RPMI7951 (cell line): ENCODE measurements at places on chromosomes 16 and 17.

- DNase-seq: no peak
These were observed 84.7 kb downstream of the PLCG2 start for GRCh38 chr16:81863630-81864352.

DNA sequence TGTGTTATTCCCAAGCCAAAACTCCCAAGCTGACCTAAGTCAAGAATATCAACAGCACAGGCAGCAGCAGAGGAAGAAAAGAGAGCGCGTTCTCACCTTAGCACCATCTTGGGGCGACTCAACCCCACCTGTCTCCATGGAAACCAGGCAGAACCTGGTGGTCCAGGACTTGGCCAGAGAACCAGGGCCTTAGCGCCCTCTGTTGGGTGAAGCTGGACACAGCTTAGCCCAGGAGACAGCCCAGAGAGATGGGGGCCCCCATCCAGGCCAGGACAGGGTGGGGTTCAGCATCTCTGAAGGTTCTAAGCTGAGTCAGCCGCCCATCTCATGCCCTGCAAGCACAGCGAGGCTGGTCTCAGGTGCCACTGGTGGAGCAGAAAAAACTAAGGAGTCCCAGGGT lies 60.1 kb upstream of the TMEM132E start:
- DNase-seq: peak; percentile 4

DNA sequence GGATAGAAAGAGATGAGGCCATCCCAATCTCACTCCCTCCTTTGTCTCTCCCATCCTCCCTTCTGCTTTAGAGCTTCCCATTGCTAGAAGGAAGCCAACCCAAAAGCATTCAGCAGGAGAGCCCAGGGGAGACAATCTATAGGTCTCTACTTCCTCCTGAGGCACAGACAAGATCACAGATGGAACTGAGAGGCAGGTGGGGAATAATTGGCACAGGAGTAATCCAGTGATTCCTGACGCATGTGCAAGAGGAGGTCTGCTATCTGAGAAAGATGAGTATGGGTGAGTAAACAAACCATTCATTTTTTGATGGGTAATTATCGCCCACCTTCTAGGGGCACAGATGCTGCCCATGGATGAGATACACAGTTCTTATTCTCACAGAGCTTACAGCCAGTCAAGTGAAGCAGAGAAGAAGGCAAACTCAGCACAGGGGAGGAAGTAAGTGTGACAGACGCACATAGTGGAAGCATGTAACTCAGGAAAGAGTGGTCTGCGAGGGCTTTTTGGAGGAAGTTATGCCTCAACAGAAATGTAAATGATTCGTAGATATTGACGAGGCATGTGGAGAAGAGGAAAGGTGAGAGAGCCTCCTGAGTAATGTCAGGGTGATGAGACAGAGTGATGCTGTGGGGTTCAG lies 88.9 kb upstream of the HLF start:
- DNase-seq: no peak

- no peak for DNase-seq
These were observed 73.2 kb upstream of the MRTFB start for GRCh38 chr16:13997933-13998332.

DNA sequence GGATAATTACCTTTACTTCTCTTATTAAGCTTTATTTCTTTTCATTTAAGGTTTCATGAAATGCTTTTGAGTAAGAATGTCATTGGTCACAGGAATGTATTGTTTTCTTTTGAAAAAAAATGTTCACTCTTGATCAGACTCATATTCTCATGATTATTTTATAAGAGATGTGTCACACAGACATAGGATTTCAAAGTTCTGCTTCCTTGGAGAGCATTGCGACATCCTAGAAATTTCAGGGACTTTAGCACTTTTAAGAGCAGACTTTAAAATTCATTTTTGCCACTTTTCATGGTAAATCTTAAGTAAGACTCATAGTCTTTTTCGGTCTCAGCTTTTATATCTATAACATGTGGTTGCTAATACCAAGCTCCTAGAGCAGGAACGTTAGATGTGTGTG lies 314.7 kb downstream of the CDH8 start:
- no peak for DNase-seq

GRCh38 chr17:77282524-77283515 lies 142.1 kb downstream of the SEC14L1 start:
- no peak for DNase-seq

GRCh38 chr17:51802544-51802943 lies 356.0 kb downstream of the CA10 start:
- DNase-seq: no peak

DNA sequence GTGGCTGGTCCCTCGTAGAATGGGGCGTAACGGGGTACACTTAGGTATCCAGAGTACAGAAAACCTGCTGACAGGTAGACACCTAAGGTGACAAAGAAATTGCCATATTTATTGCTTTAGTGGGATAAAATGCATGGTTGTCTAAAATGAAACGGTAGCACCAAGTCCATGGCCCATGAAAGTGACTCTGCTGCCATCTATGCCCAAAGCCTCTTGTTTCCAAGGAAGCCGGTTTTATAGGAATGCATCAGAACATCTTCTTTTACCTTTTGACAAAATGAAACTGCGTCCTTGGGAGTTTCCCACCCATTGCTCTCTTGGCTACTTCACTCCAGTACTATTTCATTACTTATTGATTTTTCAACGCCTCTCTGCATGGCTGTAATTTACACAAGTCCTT lies 151.3 kb upstream of the ZFHX3 start:
- no peak for DNase-seq

GRCh38 chr17:33730131-33730530 lies 437.0 kb upstream of the ASIC2 start:
- DNase-seq: no peak

- no peak for DNase-seq
These were observed 52.6 kb downstream of the RAB11FIP4 start for GRCh38 chr17:31444026-31444425.

DNA sequence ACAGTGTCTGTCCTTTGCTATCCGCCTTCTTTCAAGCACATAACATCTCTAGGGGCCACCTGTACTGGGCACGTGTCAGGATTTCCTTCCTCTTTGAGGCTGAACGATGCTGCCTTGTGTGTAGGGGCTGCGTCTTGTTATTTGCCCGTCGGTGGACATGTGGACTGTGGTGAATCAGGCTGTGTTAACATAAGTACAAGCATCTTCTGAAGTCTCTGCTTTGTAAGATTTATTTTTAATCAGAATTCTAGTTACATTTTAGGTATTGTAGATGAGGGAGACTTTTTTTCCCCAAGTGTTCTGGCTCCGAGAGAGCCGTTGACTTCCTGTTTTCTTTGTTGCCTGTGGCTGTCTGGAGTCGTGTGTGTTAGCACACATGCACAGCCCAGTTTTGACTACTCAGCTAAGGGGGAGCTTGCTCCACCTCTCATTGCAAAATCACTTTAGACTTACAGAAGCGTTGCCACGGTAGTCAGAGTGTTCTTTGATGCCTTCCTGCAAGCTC lies 26.1 kb downstream of the SPG7 start:
- DNase-seq: no peak

- DNase-seq: no peak
These were observed 20.8 kb downstream of the ACTG1 start for GRCh38 chr17:81491761-81492160.

GRCh38 chr17:77693301-77693700 lies 265.2 kb upstream of the TNRC6C start:
- DNase-seq: no peak

DNA sequence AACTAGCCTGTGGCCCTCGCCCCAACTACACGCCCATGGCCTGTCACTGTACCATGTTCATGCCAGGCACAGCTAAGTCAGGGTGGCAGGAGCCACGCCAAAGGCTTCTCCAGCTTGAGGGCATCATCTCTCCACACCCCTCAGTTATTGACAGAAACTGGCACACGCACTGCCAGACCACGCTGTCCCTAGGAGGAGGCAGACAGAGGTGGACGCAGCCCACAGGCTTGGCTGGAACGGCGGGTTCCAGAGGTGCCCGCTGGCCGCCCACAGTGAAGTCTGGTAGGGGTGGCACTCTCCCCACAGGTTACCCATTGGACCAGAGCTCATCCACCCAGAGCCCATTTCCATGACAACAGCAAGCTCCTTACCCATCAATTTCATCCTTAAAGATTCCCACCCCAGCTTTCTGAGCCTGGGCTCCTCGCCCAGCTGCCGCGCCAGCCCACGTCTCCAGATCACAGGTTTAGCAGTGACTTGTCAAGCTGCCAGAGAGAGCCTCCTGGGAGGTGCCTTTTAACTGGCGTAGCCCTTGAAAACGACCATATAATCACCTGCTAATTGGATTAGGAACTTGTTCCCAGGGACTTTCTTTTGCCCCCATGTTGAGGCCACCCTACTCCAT lies 27.9 kb downstream of the RPRML start:
- DNase-seq: no peak

- no peak for DNase-seq
These were observed 352.1 kb upstream of the CCL2 start for GRCh38 chr17:33902901-33903449.

DNA sequence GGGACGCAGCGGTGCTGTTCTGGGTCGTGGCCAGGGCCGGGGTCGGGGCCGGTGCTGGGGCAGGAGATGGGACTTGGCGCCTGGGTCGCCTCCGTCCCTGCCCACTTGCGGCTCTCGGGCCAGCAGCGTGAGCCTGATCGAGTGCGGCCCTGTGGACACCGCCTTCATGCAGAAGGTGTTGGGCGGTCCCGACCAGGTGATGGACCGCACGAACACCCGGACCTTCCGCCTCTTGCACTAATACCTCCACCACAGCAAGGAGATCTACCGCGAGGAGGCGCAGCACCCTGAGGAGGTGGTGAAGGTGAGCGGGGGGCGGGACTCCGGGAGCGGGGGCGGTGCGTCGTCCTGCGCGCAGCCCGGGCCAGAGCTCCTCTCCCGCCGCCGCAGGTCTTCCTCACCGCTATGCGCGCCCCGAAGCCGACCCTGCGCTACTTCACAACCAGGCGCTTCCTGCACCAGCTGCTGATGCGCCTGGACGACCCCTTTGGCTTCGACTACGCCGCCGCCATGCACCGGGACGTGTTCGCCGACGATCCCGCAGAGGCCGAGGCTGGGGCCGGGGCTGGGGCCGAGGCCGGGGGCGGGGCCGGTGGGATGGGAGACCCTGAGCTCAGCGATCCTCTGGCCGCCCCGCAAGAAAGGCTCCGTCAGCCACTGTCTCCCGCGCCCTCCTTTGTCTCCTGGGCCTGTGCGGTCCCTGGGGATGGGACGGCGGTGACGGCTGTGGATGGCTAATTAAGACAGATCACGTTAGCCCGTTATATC lies 4.5 kb upstream of the HSD17B1 start:
- DNase-seq: no peak
